ENCODE measurements at places on chromosomes 4 and X.
A peak's percentile ranks its signal among the peaks of the same experiment; 100 is the strongest.

DNA sequence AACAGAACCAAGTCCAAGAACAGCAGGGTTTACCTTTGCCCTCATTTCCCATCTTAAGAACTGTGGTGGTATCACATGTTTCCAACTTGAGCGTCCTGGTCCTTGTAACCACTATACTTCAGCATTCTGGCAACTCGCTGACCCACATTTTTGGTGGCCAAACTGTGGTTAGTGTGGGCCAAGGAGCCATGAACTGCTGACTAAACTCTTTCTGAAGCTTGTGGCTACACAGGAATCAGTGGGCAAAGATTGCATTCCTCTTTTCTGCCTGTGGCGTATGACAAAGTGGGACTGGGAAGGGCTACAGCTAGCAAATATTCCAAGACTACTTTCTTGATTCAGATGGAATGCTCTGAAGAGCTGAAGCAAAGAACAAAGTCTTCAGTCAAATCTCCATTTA lies 106.3 kb upstream of the MID1 start:
- no peak for DNase-seq

DNA sequence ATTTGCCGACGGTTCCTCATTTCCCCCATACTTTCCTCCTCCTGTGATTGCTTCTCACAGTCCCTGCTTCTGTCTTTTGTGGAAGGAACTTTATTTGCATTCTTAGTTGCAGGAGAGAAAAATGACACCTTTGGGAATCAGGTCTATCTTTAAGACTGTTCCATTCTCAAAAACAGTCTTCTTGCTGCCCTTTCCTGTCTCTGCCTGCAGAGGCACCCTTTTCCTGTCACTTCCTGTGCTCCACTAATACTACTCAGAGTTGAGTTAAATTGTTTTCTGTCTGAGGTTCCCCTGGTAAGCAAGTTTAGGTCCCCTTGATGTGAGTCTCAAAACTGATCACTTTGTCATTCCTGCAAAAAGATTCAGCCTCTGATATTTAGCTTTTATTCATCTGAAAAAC lies 208.8 kb upstream of the CLNK start:
- peak; percentile 43 for DNase-seq

GRCh38 chr4:121728066-121728465 lies 31.3 kb upstream of the ANXA5 start:
- DNase-seq, result no peak

GRCh38 chr4:184861047-184861446 lies 35.3 kb upstream of the ACSL1 start:
- no peak for DNase-seq

GRCh38 chr4:75736862-75737261 lies 12.5 kb downstream of the USO1 start:
- DNase-seq, result no peak

GRCh38 chr4:73895201-73896175 lies 26.3 kb downstream of the CXCL1 start:
- DNase-seq, result no peak

- no peak for DNase-seq
Observed at GRCh38 chrX:119734897-119735339, 23.5 kb upstream of the SOWAHD start.

DNA sequence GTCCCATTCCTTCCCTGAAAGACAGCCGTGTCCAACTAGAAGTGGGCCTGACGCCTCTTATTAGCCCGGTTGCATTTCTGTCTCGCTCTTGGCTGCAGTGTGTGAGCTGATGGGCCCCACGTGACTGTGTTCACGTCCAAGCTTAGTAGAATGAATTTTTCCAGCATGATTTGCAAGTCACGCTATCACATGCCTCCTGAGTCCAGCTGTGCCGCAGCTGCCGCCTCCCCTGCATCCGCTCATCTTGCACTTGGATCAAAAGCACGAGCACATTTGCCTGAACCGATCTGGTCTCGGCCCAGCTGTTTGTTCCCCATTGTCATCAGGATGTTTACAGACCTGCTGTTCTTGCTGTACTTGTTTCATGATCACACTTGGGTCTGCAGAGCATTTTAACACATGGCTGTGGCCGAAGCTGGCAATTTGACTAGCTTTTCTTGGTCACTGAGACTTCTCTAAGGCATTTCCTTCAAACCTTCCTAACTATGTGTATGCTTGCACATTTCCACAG lies 126.5 kb downstream of the KIT start:
- peak; percentile 63 for DNase-seq

DNA sequence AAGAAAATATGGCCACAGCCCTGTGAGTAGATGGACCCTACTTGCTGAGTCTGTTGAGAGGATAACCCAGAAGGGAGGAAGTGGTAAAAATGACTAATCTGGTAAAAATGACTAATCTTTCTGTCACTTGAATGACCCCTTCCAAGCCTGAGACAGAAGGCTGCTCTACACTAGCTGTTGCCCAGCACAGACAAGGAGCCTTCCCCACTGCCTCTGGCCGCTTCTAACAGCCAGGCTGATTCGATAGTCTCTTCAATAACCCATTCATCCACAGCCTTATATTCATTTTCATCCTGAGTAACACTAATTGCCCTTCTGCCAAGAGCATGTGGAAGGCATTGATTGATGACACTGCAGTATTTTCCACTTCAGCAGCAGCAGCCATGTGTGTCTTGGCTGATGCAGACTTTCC lies 18.4 kb downstream of the MAGEB17 start:
- DNase-seq, result no peak

GRCh38 chr4:70743731-70744130 lies 22.0 kb downstream of the RUFY3 start:
- DNase-seq, result no peak

- DNase-seq, result no peak
Observed at GRCh38 chrX:38102875-38103274, 96.5 kb downstream of the SYTL5 start.

DNA sequence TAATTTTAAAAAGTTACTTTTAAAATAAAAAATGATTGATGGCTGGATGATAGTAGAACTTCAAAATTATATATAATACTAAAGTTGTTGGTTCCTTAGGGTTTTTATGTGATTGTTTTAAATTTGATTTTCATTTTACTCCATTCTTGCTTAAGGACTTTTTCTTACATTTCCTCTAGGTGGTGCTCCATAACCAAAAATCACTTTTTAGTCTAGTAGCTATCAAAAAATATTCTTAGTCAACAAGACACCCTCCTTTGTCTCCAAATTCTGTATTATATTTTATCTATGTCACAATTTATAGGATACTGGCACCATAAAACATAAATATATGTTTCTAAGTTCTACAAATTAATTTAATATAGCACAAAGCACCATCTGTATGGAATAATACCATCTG lies 67.2 kb upstream of the BRWD3 start:
- no peak for DNase-seq

DNA sequence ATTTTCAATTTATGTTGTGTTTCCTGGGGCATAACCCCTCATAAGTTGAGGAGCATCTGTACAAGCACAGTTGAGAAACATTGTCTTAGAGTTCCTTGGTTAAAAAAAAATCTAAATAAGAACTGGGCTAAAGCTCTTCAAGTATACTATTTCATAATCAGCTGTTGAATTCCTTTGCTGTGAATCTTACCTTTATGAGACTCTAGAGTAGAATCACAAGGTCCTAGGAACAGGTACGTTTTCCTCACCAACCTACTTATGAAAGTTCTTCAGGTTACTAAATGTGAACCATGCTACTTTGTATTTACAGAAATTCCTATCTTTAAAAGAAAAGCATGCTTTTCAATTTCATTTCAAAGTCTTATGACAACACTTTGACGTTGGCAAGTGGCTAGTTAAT lies 20.9 kb upstream of the SOD3 start:
- no peak for DNase-seq

DNA sequence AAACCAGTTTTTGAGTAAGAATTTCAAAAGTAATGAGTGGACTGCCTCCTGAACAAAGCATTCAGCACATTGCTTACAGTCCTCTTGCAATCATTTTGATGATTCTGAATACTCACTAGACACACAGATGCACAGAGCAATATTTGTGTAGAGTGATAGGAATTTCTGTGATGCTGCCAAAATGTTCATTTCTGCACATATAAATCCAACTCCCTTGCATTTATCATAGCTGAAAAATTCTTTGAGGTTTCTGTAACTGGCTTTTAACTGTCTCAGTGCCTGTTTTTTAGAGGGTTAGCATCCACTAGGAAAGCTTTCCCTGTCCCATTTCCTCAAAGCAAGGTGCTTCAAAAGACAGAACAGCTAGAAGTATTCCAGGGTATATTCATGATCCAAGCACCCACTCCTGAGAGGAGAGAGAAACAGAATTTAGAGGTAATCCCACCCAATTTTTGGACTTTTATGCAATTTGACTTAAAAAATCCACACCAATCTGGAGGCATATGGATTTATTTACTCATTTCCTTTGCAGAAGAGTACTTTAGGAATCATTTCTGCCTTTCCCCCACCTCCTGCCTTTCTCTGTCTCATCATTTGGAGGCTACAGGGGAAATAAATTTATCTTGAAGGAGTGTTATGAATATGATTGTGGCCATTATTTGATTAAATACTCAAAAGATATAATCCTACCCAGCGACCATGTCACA lies 234.5 kb upstream of the SLIT2 start:
- no peak for DNase-seq

DNA sequence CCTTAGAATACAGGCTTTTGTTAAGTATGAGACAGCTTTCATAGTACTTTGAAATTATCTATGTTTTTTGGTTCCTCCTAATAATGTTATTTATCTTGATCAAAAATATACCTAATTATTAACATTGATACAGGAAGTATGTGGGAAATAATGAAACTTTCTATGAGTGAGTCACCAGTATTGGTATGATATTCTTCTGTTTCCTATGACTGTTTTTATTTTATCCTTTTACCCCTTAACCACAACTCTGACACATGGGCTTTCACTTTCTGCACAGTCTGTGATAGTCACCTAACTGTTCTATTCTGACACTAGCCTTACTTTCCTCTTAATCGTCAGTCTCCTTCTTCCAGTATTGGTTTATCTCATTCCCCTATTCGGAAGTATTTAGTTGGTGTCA lies 4.7 kb downstream of the THAP9 start:
- no peak for DNase-seq

DNA sequence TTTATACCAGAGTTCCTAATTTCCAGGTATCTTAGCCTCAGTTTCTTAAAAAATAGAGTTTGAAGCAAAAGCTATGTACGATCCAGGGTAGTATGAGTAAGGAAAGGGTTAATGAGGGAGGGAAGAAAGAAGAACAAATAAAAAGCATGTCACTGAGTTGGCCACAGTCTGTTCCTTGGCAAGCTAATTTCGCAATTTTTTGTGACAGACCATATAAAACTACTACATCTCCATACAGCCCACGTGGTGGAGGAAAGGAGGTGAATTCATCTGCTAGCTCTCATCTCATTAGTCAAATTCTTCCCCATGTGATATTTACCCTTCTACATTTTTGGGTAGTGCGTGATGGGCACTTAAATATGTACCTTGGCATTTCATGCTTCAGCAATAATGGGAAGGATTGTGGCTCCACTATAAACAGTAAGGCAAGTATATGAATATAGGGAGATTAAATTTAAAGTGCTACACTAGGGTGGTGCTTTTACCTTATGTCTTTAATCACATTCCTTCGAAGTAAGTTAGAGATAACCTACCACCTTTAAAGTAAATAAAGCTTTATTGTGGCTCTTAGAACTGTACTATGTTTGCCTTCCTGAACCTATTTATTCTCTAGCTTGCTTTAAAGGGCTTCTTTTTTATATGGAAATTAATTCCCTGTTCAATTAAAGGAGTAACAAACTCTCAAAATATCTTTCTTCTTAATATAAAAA lies 102.1 kb upstream of the VAMP7 start:
- DNase-seq, result peak; percentile 35

- peak; percentile 81 for DNase-seq
Observed at GRCh38 chrX:53071604-53072417, 10.4 kb upstream of the TSPYL2 start.

DNA sequence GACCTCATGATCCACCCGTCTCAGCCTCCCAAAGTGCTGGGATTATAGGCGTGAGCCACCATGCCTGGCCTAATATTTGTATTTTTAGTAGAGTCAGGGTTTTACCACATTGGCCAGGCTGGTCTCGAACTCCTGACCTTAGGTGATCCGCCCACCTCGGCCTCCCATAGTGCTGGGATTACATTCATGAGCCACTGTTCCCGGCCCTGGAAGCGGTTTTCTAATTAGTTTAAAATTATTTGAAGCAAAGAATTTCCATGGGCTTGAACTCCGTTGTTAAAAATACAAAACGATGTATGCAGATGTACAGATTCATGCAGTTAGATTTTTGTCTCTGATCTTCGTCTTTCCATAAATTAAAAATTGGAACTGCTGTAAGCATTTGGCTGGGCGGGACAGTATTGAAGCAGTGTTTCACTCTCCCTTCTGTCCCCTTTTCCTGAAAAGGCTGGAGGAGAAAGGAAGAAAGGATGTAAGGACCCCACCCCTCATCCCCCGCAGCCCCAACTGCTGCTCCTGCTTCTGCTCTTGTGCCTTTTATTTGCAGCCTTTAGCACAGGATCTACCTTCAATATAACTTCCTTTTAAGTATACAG lies 12.0 kb downstream of the TRAPPC11 start:
- no peak for DNase-seq

DNA sequence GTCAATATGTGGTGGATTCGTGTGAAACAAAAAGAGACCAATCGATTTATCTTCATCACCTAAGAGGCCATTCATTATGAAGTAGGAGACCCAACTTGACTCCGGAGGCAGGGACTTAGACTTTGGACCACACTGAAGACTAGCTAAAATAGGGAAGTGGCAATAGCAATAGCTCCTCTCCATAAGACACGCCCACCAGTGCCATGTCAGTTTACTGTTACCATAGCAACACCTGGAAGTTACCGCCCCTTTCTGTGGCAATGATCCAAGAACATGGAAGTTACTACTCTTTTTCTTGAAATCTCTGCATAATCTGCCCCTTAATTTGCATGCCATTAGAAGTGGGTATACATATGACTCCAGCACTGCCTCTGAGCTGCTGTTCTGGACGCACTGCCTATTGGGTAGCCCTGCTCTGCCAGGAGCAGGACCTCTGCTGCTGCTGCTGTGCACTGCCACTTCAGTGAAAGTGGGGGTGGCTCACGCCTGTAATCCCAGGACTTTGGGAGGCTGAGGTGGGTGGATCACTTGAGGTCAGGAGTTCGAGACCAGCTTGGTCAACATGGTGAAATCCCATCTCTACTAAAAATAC lies 163.2 kb downstream of the PRKX start:
- no peak for DNase-seq

DNA sequence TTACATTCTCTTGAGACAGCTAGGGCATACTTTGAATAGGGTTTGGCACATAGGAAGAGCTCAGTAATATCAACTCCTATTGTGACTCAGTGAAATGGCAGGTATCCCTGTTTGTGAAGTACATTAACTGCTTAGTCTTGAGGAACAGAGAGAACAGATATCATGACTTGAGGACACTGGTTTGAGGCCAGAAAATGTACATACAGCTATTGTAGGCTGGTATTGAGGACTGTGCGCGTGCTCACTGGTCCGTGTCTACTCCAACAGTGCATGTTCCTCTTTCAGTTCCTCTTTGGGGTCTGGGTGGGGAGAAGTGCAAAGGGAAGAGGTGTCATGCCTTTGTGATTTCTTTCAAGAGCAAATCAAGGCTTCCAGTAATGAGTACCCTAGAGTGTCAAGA lies 34.6 kb upstream of the TBC1D9 start:
- no peak for DNase-seq

Data from NCI-H526 treated with DMSO at 0.1 percent for 48 hours (cell line).